Type B pancreatic cell (in vitro differentiated cells): ENCODE measurements at places on chromosomes 5 and 9. TPM values are rescaled to one million over a fixed set of nuclear protein-coding genes. Genes with fewer than 3 reads are reported as not detected.

GRCh38 chr5:111425205-111425604, 87.1 kb downstream of the STARD4 start:
- no peaks in the 10 kb centered on the region for H3K4me1 ChIP-seq
- H3K27me3 ChIP-seq = no peaks in the 10 kb centered on the region
- H3K27ac ChIP-seq = no peak overlapping the region
- DNase-seq = no peak
- H3K4me3 ChIP-seq = no peak overlapping the region
- H3K36me3 ChIP-seq = no peaks in the 10 kb centered on the region

GRCh38 chr9:122053567-122054350, 39.3 kb downstream of the TTLL11 start:
- no peaks in the 10 kb centered on the region for H3K36me3 ChIP-seq
- DNase-seq = no peak
- peaks cover 9% of the 10 kb centered on the region for H3K4me1 ChIP-seq
- no peaks in the 10 kb centered on the region for H3K27me3 ChIP-seq

DNA sequence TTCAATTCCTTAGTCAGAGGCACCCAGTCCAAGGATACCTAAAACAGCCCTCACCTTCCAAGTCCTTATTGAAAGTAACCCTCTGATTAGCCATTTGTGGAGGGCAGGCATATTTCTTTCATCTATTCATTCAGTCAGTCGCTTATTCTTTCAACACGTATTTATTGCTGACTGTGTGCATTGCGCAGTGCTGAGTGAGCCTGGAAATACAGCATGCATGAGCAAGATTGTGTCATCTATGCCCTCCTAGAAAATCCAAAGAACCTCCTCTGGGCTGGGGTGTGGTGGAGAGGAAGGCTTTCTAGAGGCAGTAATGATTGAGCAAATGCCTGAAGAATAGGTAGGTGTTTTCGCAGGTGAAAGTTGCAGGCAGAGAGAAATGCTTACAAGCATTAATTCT, 8.5 kb upstream of the FEM1C start:
- H3K36me3 ChIP-seq = no peaks in the 10 kb centered on the region
- DNase-seq = no peak
- peaks cover 6% of the 10 kb centered on the region for H3K4me1 ChIP-seq
- H3K4me3 ChIP-seq = no peak overlapping the region
- peaks cover 15% of the 10 kb centered on the region for H3K27me3 ChIP-seq

- no peak for DNase-seq
- H3K4me1 ChIP-seq = peaks cover 4% of the 10 kb centered on the region
- H3K27ac ChIP-seq = no peak overlapping the region
- no peak overlapping the region for H3K4me3 ChIP-seq
- no peaks in the 10 kb centered on the region for H3K27me3 ChIP-seq
Measured at GRCh38 chr5:97888439-97888838, 705.4 kb upstream of the RIOK2 start.

- no peaks in the 10 kb centered on the region for H3K4me1 ChIP-seq
- DNase-seq = no peak
- H3K27me3 ChIP-seq = no peaks in the 10 kb centered on the region
- H3K36me3 ChIP-seq = no peaks in the 10 kb centered on the region
- H3K4me3 ChIP-seq = no peak overlapping the region
Measured at GRCh38 chr9:117886616-117887015, 182.4 kb downstream of the TLR4 start.

GABBR2 gene
- 6.3 and 6.4 TPM in 2 replicates for total RNA-seq

DAB2 gene
- 24.2 and 91.6 TPM in 2 replicates for total RNA-seq

ADAMTSL2 gene
- total RNA-seq = 0.57 and 0.65 TPM in 2 replicates
